LoVo (cell line): ENCODE measurements at places on chromosomes 16 and 17.

GRCh38 chr17:77455111-77455890, 314.5 kb downstream of the SEC14L1 start:
- no peak for DNase-seq

DNA sequence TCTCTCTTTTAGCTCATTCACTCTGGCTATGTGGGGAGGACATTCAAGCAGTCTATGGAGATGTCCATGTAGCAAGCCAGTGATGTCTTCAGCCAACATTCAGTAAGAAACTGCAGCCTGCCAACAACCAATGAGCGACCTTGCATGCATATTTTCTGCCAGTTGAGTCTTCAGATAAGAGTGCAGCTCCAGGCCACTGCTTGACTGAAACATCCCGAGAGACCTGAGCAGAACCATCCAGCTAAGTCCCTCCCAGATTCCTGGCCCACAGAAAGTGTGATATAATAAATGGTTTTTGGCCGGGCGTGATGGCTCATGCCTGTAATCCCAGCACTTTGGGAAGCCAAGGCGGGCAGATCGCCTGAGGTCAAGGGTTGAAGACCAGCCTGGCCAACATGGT, 10.5 kb upstream of the C17orf58 start:
- DNase-seq = no peak

DNA sequence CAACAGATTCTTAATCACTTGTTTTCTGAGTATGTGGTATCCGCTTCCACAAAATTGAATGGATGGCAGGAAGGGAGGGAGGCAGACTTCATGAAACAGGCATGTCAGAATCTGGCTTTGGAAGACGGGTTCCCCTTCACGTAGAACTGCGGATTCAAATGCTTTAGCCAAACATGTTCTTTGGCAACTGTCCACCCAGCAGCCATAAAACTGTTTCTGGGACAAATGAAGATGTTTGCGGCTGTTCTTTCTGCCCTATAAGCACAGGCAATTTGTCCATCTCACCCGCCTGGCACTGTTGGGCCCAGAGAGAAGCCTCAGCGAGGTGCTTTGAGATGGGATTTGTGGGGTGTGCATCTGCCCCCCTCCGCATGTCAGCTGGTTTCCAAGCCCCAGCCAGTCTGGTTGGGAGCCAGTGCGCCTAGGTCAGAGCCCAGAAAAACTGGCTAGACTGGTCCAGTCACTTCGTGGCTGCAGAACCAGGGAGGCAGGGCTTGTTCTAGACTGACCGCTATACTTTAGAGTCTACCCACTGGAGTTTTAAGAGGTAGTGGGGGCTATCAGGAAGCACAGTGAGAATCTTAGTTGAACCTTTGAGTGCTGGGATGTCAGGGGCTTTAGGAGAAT, 6.3 kb downstream of the CRHR1 start:
- DNase-seq = no peak

GRCh38 chr17:79699386-79700036, 31.2 kb upstream of the ENPP7 start:
- DNase-seq = no peak

GRCh38 chr17:61486135-61487120, 34.2 kb downstream of the TBX4 start:
- no peak for DNase-seq

- DNase-seq = no peak
Observed at GRCh38 chr17:43897831-43898230, 9.5 kb downstream of the MPP2 start.
